Progenitor cell of endocrine pancreas (in vitro differentiated cells): ENCODE measurements at places on chromosomes 3 and 15. TPM values are rescaled to one million over a fixed set of nuclear protein-coding genes. Genes with fewer than 3 reads are reported as not detected.

The LINGO1 gene
- 35.1 and 41.3 TPM in 2 replicates for total RNA-seq

The SI gene
- 2.0 and 2.7 TPM in 2 replicates for total RNA-seq

The PDCD10 gene
- total RNA-seq = 45.7 and 48.6 TPM in 2 replicates

The SLC22A14 gene
- total RNA-seq = 0.18 and 0.72 TPM in 2 replicates

The TNNC1 gene
- 3.3 and 3.6 TPM in 2 replicates for total RNA-seq

The SSUH2 gene
- total RNA-seq = 0.57 and 0.62 TPM in 2 replicates

The HYAL1 gene
- total RNA-seq = 3.1 and 4.1 TPM in 2 replicates

The GREM1 gene
- total RNA-seq = 0.17 and 0.29 TPM in 2 replicates

The PRTG gene
- total RNA-seq = 87.4 and 97.9 TPM in 2 replicates

The MYLK gene
- 1.1 and 3.8 TPM in 2 replicates for total RNA-seq

The KNG1 gene
- total RNA-seq = not detected in 2 replicates

The ECE2 gene
- total RNA-seq = not detected in 2 replicates

The SPRED1 gene
- total RNA-seq = 21.3 and 22.9 TPM in 2 replicates

The LRRC31 gene
- total RNA-seq = 0.67 and 1.2 TPM in 2 replicates

The STRIT1 gene
- total RNA-seq = not detected in 2 replicates

The LRRC2 gene
- total RNA-seq = not detected in 2 replicates

The MAP6D1 gene
- total RNA-seq = 1.9 and 2.4 TPM in 2 replicates

The GATM gene
- total RNA-seq = 64.1 and 75.5 TPM in 2 replicates

The EXOG gene
- total RNA-seq = 15.2 and 16.5 TPM in 2 replicates

The PDZRN3 gene
- 28.7 and 31.0 TPM in 2 replicates for total RNA-seq

The CLDN18 gene
- 19.5 and 22.2 TPM in 2 replicates for total RNA-seq

The RAB6B gene
- total RNA-seq = 10.5 and 12.9 TPM in 2 replicates

The DTX3L gene
- total RNA-seq = 13.0 and 14.5 TPM in 2 replicates

The RYR3 gene
- total RNA-seq = 0.07 and 0.22 TPM in 2 replicates

The RARRES1 gene
- 1.1 and 3.3 TPM in 2 replicates for total RNA-seq

The EID1 gene
- 133 and 143 TPM in 2 replicates for total RNA-seq

The ONECUT1 gene
- 304 and 341 TPM in 2 replicates for total RNA-seq

The CPN2 gene
- total RNA-seq = not detected in 2 replicates
